ENCODE measurements at places on chromosomes 4 and X.
A peak's percentile ranks its signal among the peaks of the same experiment; 100 is the strongest.

- no peak for DNase-seq
These were observed 160.3 kb downstream of the CFAP299 start for GRCh38 chr4:80495865-80496264.

GRCh38 chr4:54063737-54064316 is 578 bp downstream of the CHIC2 start:
- DNase-seq: peak; percentile 43

- no peak for DNase-seq
These were observed at the start of gene ARHGAP4 for GRCh38 chrX:153925739-153926551. TSS of gene ARHGAP4 (minus strand) at chrX:153926264. CDS start at chrX:153926202, 62 bp downstream.

- DNase-seq: no peak
These were observed 20.8 kb downstream of the PPEF2 start for GRCh38 chr4:75881476-75881875.

DNA sequence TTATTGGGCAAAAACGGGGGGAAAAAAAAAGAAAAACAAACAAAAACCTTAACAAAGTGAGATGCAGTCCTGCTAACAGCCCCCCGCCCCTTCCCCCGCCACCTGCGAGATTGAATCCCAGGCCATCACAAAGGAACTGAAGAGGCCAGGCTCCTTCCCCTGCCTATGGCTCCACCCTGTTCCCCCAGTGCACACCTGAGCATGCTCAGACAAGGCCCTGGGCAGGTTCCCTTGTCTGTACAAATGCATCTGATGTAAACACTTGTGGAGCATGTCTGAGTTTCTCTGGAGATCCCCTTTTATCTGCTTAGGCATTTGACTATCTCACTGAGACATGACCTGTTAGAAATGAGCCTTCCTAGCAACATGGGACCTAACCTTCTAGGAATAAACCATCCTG is 983.7 kb upstream of the PABPC4L start:
- DNase-seq: no peak

DNA sequence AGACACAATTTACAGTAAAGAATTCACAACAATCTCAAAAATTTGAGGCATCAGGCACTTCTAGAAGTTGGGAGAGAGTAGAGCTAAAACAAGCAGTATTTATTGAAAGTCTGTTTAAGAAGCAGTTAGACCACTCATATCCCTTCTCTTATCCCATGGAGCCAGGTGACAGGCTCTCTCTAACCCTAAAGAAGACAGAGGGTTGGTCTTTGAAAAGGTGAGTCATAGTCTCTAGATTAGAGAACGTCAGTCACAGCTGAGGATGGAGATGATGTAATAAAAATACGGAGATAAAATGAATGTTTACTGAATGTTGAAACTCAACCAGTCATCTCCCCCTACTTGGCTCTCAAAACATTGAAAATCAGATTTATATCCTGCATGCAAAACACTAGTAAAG is 223.8 kb downstream of the CHIC2 start:
- DNase-seq: no peak

- DNase-seq: peak; percentile 48
These were observed 761 bp downstream of the FGFRL1 start for GRCh38 chr4:1012034-1012739.

DNA sequence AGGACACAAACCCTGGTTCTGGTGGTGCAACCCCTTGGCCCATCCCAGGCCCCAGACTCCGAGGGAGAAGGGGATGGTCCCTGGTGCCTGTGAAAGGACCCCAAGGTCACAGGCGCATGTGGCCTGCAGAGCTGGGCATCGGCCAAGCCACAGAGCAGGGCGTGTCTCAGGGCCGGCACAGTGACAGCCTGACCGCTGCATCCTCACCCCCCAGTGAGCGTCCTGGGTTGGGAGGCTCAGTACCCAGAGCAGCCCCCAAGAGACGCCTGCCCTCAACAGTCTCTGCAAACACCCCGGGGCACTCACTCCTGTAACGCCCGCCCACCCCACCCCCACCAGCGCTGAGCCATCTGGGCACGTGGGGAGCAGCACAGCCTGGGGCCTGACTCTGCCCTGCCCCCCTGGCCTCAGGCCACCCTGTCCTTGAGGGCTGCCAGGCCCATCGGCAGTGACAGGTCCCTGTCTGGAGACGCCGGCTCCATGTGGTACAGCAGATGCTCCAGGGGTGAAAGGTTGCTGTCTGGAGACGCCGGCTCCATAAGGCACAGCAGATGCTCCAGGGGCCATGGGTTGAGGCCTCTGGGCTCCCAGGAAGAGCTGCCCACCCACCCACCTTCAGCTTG is 24.5 kb upstream of the CPLX1 start:
- no peak for DNase-seq

- DNase-seq: peak; percentile 63
These were observed 689 bp upstream of the OGT start for GRCh38 chrX:71532078-71532752.

GRCh38 chrX:106484233-106484632 is 127.5 kb upstream of the RADX start:
- DNase-seq: no peak

DNA sequence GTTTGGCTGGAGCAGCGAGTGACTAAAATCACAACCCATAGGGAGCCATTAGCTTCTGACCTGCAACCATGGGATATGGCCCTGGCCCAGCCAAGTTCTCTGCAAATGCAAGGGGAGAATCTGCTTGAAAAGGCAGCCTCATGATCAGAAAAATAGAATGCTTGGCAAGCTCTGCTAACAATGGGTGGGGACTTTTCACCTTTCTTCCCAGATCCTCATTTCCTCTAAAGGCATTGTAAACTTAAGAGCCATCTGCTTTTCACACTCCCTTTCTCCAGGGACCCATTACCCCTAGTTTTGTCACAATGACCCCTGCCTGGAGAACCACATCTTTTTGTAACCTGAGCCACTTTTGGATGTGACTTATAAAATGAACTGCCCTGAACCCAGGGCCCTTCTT is 104.3 kb downstream of the PARM1 start:
- DNase-seq: no peak

DNA sequence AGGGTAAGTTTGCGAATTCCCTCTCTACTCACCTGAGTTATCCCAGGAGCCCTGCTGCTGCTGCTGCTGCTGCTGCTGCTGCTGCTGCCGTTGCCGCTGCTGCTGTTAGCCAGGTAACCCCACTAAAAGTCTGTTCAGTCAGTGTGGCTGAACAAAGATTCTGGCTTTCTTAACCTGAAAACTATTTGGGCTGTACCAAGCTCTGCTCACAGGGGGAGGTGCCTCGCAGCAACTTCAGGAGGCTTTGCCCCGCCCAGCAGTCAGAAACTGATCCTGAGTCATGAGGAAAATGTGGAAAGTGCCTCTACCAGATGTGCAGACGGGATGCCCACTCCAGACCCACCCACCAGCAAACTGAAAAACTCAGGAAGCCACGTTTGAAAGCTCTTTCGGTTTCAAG is at the start of gene CAPN6:
CAPN6 (minus strand) TSS at position 145 of the 400 bp plus-strand sequence. CDS start 6,547 bp downstream, outside the sequence.
- DNase-seq: peak; percentile 0

All from EH (cell line).